Thymus (tissue), 14 donors: ENCODE measurements at places on chromosomes 1 and 21. TPM values are rescaled to one million over a fixed set of nuclear protein-coding genes. Genes with fewer than 3 reads are reported as not detected.

DNA sequence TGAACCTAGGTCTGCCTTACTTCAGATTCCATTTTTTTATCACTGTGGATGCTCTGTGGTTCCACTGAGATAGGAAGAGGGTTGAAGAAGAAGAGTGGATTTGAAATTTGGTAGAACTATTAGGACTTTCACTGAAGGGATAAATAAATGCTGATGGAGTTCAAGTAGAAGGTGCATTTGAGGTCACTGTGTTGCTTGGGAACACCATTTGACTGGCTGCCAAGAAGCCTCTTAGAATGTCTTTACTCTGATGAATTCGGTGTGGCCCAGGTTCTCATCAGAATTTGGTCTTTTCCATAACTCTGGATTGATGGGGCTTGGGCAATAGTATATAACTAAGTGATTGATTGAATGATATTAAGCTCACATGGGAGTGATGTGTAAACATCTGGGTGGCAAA is 11.9 kb downstream of the XPR1 start:
- DNase-seq, result no peak

GRCh38 chr1:209527372-209527771 is 56.1 kb upstream of the CAMK1G start:
- no peak for DNase-seq

GRCh38 chr1:79079770-79080169 is 73.2 kb upstream of the ADGRL4 start:
- no peak for DNase-seq

GRCh38 chr1:112395256-112395820 is 676 bp upstream of the CTTNBP2NL start:
- DNase-seq, result no peak

GRCh38 chr1:59506952-59507351 is 210.1 kb downstream of the FGGY start:
- DNase-seq, result peak; percentile 11

DNA sequence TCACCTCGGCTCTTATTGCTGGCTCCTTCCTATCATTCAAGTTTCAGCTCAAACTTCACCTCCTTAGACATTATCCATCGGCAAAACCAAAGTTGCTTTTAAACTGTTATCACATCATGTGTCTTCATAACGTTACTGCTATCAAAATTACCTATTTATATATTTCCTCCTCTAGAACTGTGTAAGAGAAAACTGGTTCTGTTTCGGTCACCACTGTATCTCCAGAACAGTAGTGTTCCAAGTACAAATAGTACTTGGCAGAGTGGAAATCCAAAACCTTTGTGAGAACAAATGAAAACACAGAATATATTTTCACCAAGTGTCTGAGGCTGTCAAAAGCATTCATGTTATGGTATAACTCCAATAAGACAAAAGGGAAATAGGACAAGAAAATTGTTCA is 9.1 kb downstream of the ZRANB2 start:
- DNase-seq, result no peak

- DNase-seq, result no peak
Observed at GRCh38 chr1:112697781-112698201, 9.1 kb downstream of the RHOC start.

DNA sequence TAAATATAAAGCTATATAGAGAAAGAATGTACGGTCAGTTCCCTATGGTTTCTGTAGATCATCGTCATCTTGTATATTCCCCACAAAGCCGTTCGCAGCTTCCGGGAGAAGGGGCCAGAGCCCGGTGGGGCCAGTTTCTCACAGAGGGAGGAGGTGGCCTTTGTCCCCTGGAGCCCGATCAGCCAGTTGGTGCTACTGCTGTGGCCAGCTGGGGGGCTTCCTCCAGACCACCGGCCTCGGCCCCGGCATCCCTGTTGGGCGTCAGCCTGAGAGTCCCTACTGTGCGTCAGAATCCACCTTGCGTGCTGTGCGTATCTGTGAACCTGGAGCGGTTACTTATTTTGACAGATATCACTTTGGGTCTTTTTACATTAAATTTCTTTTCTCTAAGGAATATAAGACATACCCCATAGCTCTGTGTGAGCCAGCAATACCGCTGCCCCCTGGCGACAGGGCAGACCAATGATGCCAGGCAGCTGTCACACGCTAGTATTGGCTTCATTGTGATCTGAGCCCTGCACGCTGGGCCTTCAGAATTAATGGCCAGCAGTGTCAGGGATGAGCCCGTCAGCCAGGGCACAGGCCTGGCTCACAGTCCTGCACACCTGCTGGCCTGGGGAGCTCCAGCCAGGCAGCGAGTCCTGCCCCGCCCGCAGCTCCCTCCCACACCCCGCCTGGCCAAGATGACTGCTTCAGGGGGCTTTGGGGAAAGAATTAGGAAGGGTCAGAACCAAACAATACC is 145.9 kb downstream of the PGBD5 start:
- DNase-seq, result no peak

DNA sequence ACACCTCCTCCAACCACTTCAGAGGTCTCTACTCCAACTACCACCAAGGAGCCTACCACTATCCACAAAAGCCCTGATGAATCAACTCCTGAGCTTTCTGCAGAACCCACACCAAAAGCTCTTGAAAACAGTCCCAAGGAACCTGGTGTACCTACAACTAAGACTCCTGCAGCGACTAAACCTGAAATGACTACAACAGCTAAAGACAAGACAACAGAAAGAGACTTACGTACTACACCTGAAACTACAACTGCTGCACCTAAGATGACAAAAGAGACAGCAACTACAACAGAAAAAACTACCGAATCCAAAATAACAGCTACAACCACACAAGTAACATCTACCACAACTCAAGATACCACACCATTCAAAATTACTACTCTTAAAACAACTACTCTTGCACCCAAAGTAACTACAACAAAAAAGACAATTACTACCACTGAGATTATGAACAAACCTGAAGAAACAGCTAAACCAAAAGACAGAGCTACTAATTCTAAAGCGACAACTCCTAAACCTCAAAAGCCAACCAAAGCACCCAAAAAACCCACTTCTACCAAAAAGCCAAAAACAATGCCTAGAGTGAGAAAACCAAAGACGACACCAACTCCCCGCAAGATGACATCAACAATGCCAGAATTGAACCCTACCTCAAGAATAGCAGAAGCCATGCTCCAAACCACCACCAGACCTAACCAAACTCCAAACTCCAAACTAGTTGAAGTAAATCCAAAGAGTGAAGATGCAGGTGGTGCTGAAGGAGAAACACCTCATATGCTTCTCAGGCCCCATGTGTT is 66.6 kb downstream of the TPR start:
- DNase-seq, result no peak

- DNase-seq, result no peak
Observed at GRCh38 chr21:25898671-25899070, 163.9 kb downstream of the GABPA start.

- no peak for DNase-seq
Observed at GRCh38 chr1:73701826-73702225, 496.1 kb downstream of the LRRIQ3 start.

DNA sequence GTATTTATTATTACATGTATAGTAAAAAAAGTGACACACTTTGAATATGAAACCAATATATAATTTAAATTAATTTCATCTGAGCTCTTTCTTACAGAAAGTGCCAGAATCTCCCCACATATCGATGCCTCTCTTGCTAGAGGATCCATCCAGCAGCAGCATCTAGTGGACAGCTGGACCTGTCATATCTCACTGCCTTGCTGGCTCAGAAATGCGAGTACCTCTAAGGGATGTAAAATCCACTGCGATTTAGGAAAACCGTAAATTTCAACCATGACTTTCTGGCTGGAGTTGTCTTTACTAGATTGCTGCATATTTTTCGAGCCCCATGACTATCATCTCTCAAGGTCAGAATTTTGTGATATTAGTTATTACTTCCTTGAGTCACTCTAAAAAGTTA is 333.8 kb downstream of the NEGR1 start:
- no peak for DNase-seq

- DNase-seq, result no peak
Observed at GRCh38 chr1:176775378-176775777, 312.4 kb downstream of the PAPPA2 start.

DNA sequence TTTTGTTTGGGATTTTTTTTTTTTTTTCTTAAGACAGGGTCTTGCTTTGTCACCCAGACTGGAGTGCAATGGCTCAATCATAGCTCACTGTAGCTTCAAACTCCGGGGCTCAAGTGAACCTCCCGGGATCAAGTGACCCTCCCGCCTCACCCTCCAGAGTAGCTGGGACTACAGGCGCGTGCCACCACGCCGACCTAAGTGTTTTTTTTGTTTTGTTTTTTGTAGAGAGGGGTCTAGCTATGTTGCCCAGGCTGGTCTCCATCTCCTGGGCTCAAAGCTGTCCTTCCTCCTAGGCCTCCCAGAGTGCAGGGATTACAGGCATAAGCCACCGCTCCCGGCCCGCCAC is 776 bp downstream of the HLCS start:
- no peak for DNase-seq

DNA sequence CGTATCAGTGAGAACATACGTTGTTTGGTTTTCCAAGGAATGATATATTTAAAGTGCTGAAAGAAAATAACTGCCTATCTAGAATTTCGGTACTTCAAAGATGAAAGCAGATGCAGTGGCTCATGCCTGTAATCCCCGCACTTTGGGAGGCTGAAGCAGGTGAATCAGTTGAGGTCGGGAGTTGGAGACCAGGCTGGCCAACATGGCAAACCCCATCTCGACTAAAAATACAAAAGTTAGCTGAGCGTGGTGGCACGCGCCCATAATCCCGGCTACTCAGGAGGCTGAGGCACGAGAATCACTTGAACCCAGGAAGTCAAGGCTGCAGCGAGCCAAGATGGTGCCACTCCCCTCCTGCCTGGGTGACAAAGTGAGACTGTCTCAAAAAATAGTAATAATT is 16.4 kb downstream of the CD244 start:
- no peak for DNase-seq

GRCh38 chr1:64195081-64195395 is 8.4 kb upstream of the UBE2U start:
- DNase-seq, result no peak

DNA sequence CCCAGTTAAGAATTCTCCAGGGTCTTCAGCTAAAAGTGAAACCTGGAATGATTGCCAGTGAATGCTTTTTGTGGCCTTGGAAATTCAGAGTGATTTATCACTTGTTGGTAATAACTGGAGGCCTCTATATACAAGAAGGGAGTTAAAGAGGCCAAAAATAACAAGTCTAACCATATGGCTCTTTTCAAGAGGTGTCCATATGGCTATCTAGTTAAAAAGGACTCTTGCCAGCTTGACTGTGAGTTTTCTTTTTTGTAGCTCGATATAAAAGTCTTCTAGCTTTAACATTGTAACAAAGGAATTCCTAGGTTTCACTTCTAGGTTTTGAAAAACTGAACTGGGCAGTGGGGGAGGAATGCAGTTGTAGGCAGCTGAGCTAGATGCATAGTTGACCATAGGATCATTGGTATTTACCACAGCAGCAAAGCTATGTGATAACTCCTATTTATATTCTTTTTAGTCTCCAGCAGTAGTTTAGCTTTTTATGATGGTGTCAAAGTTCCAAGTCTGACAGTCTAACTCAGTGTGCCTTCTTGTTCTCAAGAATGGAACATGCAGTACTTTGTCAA is 44.4 kb downstream of the CACHD1 start:
- no peak for DNase-seq

DNA sequence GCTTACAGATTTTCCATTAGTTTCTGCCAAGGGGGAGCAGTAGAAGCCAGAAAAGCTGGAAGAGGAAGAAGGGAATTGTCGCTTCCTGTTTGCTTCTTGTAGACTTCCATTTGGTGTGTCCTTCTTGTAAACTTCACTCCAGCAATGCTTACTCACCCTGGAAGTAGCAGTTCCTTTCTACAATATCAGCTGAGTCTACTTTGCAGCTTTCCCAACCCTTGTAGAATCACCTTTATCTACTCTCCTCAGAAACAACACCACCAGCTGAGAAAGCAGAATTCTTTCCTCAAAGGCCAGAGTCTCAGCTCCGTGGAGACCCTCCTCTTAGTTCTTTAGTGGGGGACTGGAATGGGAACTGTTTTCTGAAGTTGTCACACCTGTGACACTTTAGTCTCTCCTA is 1136.7 kb upstream of the TMPRSS15 start:
- DNase-seq, result no peak

- DNase-seq, result no peak
Observed at GRCh38 chr21:36337099-36337509, 17.1 kb downstream of the MORC3 start.

- DNase-seq, result no peak
Observed at GRCh38 chr1:200917291-200917817, 22.7 kb downstream of the INAVA start.

DNA sequence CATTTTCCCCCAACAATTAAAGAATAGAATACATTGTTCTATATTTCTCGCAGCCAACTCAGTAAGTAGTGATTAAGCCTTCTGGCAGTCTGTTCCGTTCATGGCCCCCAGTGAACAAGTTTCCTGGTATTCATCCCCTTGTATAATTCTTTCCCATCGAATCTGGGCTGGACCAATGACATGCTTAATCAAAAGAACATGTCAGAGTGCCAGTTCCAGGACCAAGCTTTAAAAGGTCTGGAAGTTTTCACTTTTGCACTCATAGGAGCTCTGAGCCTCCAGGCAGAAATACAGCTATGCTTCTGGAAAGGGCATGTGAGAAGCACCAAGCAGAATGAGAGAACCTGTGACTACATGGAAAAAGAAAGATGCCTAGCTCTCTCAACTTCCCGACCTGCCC is 22.5 kb upstream of the DPYD start:
- no peak for DNase-seq

DNA sequence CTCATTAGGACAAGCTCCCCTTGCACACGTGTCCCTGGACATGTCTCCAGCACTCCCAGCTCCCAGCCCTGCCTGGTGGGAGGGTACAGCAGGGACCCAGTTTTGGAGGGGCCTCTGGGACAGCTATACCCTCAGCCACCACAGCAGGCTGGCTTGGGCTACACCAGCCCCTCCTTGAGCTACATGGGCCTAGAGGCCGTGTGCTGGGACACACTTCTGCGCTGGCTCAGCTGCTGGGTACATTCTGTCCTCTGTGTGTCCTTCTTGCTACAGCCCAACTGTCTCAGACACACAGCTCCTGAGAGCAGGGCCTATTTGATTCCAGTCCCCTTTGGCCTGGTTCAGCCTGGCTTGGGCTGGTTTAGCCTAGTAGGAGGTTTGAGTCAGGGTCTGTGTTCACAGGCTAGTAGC is 26.7 kb downstream of the DMAP1 start:
- DNase-seq, result no peak

KRTAP11-1 gene
- total RNA-seq, result 0.09 TPM

GPX7 gene
- total RNA-seq, result 30.9 TPM

SPRR1B gene
- 1.2 TPM for total RNA-seq

DENND4B gene
- total RNA-seq, result 9.6 TPM

PRUNE1 gene
- total RNA-seq, result 16.2 TPM

SFN gene
- 16.7 TPM for total RNA-seq

CHODL gene
- 0.76 TPM for total RNA-seq

MFAP2 gene
- total RNA-seq, result 6.8 TPM

RHBG gene
- 0.05 TPM for total RNA-seq

SPRR2B gene
- total RNA-seq, result not detected

ABCG1 gene
- total RNA-seq, result 20.5 TPM
